H1 (cell line): ENCODE measurements at places on chromosomes 11 and 22.

DNA sequence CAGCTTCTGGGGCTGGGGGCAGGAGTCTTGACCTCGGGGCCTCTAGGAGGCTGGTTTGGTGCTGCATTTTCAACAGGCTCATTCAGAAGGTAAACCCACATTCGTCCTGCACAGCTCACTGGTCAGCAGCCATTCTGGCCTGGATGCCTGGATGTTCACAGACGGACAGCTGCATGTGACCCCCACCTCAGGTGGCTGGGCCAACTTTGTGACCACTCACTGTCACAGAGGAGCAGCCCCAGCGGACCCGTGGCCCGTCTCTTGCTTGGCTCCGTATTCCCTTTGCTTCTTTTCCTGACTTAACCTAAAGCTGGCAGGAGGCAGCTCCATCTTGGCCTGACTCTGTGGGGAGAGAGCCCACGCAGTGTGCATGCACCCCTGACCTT lies 8.2 kb downstream of the DGCR8 start:
- no peak for DNase-seq

DNA sequence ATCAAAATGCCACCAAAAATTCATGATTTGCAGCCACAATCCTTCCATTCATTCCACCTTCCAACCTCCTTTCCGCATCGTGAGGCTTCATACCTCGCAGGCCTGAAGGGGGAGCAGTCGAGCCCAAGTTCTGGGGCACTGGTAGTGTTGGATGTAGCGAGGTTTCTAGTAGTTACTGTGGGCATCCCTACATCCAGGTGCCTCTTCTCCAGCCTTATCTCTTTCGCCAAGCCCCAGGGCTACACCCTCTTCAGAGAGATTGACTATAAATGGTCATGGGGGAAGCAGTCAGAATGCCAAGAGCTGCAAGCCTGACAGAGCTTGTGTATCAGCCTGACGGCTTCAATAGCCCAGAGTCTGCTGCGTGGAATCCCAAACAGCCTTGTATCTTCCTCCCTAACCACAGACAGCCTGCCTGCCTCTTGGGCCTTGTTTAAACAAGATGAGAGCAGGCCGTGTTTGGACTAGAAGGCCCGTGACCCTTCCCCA lies 28.9 kb downstream of the CLMP start:
- DNase-seq = peak; percentile 43

DNA sequence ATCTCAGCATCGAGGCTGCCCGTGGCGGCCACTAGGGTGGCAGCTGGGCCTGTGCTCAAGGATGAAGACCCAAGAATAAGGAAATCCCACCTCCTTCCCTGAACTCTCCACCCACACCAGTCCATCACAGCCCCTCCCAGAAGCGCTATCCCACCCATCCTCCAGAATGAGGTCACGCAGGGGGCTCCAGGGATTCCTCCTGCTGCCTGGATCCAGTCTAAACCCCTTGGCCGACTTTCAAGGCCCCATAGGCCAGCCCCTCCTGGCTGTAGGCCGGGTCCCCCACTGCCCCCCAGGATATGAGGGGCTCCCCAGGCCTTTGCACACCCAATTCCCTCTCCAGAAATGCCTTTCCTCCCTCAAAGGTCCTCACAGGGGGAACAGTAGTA lies 19.0 kb upstream of the SCGB1A1 start:
- DNase-seq = no peak

DNA sequence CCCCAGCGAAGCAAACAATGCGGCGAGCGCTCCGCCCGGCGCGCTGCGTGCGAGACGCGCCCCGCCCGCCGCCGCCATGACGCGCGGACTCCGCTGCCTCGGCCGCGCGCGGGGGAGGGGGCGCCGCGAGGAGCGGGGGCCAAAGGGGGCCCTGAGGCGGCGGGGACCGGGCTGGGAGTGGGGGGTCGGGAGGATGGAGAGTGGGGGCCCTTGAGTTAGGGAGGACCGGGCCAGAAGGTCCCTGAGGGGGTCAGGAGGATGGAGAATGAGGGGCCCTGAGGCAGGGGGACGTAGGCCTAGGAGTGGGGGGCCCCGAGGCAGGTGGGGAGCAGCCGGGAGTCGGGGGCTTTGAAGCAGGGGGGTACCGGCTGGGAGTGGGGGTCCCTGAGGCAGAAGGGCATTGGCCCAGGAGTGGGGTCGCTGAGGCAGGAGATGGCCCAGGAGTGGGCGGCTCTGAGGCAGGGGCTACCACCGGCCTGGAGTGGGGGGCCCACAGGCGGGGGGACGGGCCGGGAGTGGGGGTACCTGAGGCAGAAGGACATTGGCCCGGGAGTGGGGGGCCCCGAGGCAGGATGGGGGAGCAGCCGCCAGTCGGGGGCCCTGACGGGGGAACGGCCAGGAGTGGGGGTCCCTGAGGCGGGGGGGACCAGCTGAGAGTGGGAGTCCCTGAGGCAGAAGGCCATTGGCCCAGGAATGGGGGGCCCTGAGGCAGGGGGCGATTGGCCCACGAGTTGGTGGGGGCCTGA lies at the start of gene BRD1:
BRD1 (minus strand) TSS at position 21 of the 746 bp plus-strand sequence. CDS start 3,556 bp downstream, outside the sequence.
- no peak for DNase-seq

DNA sequence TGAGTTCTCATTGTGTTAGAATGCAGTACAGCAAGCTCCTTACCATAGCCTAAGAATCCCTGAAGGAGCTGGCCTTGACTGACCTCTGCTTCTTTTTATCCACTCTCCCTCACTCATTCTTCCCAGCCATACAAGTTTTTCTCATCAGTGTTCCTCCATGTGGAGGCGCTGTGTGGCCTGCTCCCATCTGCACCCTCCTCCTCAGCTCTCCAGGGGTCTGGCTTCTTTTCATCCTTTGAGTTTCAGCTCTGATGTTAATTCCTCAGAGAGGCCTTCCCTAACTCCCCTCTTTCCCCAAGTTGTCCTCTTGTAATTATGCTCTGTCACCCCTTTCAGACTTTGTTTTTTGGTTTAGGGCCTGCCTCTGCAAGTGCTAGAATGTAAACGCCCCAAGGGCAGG lies 144.8 kb downstream of the WNT7B start:
- DNase-seq = no peak

GRCh38 chr11:32615422-32615821 lies 31.8 kb downstream of the EIF3M start:
- DNase-seq = no peak

- DNase-seq = no peak
Observed at GRCh38 chr11:117044287-117045035, 53.8 kb downstream of the SIK3 start.

DNA sequence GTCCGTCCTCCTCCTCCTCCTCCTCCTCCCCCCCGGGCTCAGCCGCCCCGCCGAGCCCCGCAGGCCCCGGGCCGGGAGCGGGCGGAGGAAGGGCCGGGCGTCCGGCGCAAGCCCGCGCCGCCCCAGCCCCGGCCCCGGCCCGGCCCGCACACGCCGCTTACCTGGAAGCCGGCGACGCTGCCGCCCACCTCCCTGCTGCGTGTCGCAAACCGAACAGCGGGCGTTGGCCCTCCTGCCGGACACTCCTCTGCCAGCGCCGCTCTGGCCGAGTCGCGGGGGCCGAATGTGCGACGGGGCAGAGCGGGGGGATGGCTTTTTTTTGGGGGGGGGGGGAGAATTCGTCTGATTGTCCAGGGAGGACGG lies 1.1 kb downstream of the IGF2 start:
- DNase-seq = no peak

- DNase-seq = no peak
Observed at GRCh38 chr11:12640355-12640754, 33.9 kb upstream of the TEAD1 start.

DNA sequence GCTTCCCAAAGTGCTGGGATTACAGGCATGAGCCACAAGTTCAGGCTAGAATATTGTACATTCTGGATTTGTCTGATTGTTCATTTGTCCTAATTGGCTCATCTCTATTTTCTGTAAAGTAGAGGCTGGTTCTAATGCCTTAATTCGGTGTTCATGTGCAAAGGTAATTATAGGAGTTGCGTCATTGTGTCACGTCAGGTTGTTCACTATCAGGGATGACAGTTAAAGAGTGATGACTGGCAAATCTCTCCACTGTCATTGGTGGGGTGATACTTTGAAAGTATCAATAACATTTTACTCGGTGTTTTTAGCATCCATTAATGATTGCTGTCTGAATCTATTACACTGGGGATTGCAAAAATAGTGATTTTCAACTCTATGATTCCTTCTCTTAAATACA lies 103.5 kb downstream of the HIPK3 start:
- no peak for DNase-seq

- DNase-seq = no peak
Observed at GRCh38 chr22:50361688-50362087, 18.6 kb downstream of the PPP6R2 start.

DNA sequence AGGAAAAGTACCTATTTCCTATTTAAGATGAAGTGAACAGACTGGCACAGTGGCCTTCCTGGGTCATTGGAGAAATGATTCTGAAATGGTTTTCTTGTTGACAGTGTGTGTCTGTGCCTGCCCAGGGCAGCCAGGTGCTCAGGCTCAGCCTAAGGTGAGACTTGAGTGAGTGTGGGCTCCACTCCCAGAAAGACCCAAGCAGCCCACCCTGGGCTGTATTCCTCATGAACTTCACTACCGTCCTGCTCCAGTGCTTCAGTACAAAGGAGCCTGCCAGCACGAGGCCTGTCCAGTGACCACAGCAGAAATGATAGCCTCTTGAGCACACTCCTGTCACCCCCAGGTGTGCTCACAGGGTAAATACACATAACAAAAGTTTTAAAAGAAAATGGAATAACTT lies 49.5 kb downstream of the GAB4 start:
- DNase-seq = no peak

DNA sequence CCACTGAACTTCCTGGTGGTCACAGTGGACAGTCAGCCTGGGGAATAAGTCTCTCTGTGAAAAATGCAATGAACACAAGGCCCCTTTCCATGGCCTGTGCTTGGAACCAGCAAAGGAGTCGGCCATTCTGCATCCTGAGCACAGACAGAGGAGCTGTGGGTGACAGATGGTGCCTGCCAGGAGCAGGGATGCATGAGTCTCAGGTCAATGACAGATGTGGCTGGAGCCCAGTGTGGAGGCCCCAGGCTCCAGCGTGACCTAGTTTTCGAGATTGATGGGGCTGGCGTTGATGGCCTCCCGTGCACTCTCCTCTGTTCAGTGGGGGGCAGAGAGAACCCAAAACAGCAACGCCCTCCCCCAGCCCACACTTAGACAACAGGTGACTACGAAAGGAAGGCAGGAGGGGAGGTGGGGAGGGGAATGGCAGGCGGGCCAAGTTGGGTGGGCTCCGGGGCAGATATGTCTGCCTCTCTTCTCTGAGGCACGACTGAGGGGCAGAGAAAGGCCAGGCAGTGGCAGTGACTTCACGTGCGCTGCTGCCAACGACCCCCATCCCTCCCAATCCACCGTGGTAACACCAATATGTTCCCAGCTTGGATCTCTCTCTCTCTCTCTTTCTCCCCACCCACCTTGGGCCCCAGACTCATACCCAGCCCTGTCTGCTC lies 34.4 kb upstream of the CD5 start:
- DNase-seq = no peak

DNA sequence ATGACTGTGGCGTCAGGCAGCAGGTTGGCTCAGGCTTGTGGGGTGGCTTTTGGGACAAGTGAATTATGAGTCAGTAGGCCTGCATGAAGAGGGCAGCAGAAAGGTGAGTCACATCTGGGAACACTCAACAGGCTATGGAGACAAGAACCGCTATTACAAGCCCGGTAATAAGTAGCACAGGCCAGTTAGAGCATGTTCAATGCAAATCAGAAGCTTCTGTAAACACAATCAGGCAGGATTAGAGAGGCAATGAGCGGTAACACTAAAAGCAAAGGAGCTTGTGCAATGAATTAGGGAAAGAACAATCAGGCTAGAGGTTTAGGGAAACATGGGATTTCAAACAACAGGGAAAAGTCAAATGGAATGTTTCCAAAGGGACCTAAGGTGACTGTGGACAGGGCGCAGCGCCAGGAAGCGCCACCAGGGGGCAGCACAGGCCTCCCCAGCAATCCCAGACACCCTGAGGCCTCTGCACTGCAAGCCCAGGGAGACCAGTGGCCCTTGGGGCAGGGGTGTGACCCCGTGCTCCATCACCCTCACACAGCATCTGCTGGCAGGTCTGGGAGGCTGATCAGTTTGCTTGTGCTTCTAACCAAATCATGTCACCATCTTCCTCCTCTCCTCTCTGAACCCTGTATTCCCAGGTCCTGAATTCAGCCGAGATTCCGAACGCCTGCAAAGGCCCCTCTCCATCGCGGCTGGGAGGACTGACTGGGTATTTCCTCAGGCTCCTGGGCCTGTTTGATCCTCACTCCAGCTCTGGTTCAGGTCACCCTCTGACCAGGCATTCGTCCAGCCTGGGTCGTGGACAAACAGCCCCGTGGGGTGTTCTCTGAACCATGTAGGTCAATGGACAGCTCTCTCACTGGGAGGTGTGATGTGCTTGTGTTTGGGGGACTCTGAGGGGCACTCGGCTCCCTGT lies 50.0 kb downstream of the C11orf58 start:
- DNase-seq = peak; percentile 94

DNA sequence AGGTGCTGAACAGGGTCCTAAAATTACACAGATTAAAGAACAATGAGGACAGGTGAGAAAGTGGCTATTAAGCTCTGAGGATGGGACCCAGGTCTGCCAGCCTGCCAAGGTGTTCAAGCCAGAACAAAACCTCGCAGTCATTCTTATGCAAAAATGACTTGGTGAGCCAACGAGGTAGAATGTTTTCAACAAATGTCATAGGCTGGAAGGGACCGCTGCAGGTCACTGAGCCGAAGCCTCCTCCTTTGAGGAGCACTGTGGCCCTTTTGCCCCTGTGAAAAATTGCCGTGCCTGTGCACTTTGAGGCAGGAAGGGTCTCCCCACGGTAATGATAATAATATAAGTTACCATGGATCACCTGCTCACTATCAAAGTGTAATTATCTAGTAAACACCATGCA lies 216.2 kb downstream of the DSCAML1 start:
- DNase-seq = no peak

DNA sequence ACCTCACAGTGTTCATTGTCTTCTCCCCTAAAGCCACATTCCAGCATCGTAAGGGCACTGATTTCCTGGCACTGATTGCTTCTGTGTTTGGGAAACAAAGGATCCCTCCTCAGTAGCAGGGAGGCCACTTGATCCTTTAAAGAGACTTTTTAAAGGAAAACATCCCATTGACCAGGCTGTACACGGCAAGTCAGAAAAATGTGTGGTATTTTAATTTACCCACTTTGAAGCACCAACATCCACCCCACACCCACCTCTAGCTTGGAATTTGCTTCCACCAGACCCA lies 364.9 kb downstream of the SHANK2 start:
- no peak for DNase-seq

GRCh38 chr11:117170210-117170609 lies 8.3 kb upstream of the SIDT2 start:
- DNase-seq = no peak

- no peak for DNase-seq
Observed at GRCh38 chr11:132971351-132971750, 561.0 kb downstream of the OPCML start.

DNA sequence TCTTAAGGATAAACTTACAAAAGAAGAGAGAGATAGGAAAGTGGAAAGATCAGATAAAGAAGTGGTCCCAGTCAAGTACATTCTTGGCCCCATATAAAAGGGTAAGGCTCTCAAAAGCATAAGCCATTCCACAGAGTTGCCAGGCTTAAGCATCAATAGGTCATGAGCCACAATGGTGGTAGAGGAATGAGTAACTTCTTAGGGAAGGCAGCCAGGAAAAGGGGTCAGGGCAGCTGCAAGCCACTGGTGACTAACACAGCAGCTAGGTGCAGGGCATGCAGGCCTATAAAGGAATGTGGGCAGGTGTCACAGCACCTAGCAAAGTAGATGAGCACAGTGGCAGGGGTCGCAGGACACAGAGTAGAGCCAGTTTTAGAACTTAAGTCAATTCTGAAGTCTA lies 302.6 kb upstream of the FAT3 start:
- DNase-seq = no peak

- DNase-seq = no peak
Observed at GRCh38 chr11:115377882-115378296, 126.3 kb downstream of the CADM1 start.

GRCh38 chr22:48575618-48576332 lies 1251.9 kb downstream of the BRD1 start:
- DNase-seq = no peak
